Spleen (tissue), 13 donors: ENCODE measurements at places on chromosomes 1 and 21. TPM values are rescaled to one million over a fixed set of nuclear protein-coding genes. Genes with fewer than 3 reads are reported as not detected.
A peak's percentile ranks its signal among the peaks of the same experiment; 100 is the strongest.

GJC2 gene
- 2.4 TPM for total RNA-seq

TGFB2 gene
- 1.2 TPM for total RNA-seq

ATP1A2 gene
- total RNA-seq = 1.8 TPM

KCNK1 gene
- 1.3 TPM for total RNA-seq

TXNIP gene
- total RNA-seq = 1,836 TPM

IL22RA1 gene
- total RNA-seq = not detected

CFAP57 gene
- total RNA-seq = not detected

GBP1 gene
- total RNA-seq = 96.7 TPM

ASTN1 gene
- 6.4 TPM for total RNA-seq

CASZ1 gene
- 5.8 TPM for total RNA-seq

COL8A2 gene
- 19.4 TPM for total RNA-seq

CELA2A gene
- not detected for total RNA-seq

UFC1 gene
- total RNA-seq = 74.9 TPM

ESPN gene
- 1.5 TPM for total RNA-seq

NBPF6 gene
- not detected for total RNA-seq

SEC16B gene
- total RNA-seq = 8.1 TPM

GRCh38 chr1:76141929-76142328 is 67.4 kb downstream of the ST6GALNAC3 start:
- H3K27me3 ChIP-seq = no peaks in the 10 kb centered on the region
- H3K4me3 ChIP-seq = no peak overlapping the region
- no peaks in the 10 kb centered on the region for H3K4me1 ChIP-seq
- no peak overlapping the region for H3K27ac ChIP-seq

DNA sequence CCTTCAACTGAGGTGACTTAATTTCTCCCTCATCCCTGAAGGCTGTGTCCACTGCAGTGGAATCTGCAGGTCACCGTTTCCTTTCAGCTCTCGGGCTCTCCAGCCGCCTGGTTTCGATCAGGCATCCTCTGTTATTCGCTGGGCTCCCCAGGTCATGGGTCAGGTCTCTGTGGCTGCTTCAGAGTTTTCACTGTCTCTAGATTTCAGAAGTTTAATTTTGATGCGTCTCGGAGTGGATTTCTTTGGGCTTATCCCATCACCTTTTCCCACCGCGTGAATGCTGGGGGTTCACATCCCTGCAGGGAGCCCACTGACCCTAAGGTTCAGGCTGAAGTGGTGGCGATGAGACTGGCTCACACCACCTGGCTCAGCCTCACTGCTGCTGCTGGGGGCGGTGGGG is 3.3 kb downstream of the ACTRT2 start:
- H3K27me3 ChIP-seq = peaks cover 11% of the 10 kb centered on the region
- no peaks in the 10 kb centered on the region for H3K4me1 ChIP-seq
- no peaks in the 10 kb centered on the region for H3K36me3 ChIP-seq
- no peak for DNase-seq

GRCh38 chr1:38561725-38562124 is 297.8 kb downstream of the RRAGC start:
- peaks cover 50% of the 10 kb centered on the region for H3K4me1 ChIP-seq
- H3K27ac ChIP-seq = no peak overlapping the region
- DNase-seq = no peak

DNA sequence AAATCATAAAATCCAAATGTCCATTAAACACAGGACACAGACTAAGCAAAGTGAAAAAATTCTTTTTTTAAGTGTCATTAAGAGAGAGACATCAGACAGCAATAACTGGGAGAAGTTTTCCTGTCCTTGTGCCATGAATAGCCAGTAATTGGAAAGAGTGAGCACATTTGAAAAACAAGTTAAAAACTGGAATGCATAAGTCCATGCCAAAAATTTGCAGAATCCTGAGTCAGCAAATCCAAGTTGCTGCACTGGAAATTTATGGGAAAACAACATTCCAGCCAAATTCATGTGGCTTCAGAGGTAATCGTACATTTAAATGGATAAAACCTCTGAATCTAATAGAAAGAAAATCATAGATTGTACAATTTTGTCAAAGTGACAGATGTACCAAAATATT is 291.4 kb downstream of the LRRC40 start:
- H3K27me3 ChIP-seq = no peaks in the 10 kb centered on the region
- no peak overlapping the region for H3K4me3 ChIP-seq
- DNase-seq = no peak
- no peak overlapping the region for H3K27ac ChIP-seq

DNA sequence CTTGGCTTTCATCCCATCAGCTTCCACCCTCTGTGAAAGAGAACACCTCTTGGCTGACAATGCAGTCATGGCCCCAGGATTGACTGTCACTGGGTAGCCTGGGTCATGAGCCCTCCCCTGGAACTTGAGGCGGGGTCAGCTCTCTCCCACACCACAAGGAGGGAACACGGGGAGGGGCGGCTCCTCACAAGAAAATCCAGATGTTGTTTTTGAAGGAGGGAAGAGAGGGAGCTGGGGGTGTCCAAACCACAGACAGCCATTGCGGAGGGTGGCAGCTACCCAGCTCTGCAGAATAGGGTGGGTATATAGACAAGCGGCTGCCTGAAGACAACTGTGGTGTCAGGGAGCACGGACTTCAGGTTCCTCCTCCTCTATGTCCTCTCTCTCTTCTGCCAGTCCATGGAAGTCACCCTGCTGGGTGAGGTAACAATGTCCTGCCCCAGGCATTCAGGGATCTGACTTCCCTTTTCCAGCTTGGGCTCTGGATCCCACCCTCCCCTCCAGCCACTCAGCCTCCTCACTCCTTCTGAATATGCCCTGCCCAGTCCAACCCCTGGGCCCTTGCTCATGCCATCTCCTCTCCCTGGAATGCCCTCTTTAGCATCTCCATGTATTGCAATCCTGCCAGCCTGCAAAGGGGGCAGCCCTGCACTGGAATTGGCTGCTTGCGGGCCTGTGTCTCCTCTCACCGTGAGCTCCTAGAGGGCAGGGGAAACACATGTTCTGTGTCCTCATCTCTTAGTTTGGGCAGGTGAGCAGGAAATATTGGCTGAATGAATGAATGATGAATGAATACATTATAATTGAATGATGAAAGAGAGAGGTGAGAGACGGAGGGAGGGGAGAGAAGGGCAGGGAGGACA is 60.9 kb upstream of the RUNX3 start:
- DNase-seq = peak; percentile 61
- no peaks in the 10 kb centered on the region for H3K36me3 ChIP-seq
- no peak overlapping the region for H3K4me3 ChIP-seq
- H3K27me3 ChIP-seq = no peaks in the 10 kb centered on the region

DNA sequence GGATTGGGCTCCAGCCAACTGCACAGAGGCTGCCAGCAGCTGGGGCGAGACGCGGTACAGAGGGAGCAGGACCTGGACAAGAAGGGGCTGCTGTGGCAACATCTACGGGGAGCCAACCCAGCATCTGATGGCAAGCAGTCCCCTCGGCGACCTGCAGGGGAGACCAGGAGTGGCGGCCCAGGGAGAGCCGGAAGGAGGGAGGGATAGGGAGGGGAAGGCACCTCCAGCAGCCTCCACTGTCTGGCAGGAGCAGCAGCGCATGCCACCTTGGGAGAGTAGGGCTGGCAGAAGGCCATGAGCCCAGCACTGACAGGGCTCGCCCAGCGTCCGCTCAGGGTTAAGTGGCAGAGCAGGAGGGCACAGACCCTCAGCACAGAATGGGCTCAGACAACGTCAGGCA is 17.3 kb downstream of the CHD5 start:
- DNase-seq = no peak
- no peak overlapping the region for H3K27ac ChIP-seq
- no peak overlapping the region for H3K4me3 ChIP-seq
- H3K4me1 ChIP-seq = peaks cover 13% of the 10 kb centered on the region
- no peaks in the 10 kb centered on the region for H3K27me3 ChIP-seq

DNA sequence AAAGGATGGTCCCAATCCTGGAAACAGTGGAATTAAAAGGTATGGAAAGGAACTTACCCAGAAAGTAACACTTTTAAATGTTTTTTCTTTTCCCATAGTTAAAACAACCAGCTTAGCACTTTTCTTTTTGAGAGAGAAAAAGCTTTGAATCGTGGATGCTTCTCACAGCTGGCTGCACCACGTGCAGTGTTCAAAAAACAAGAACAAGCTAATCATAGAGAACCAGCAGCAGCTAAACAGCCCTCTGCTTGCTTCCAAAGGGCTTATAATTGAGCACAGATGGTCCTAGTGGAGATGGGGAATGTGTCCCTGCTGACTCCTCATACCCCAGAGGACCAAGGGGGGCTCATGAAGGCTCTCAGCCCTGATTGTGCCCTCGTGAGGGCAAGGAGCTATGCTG is 26.4 kb downstream of the UTP25 start:
- H3K36me3 ChIP-seq = peaks cover 74% of the 10 kb centered on the region
- no peaks in the 10 kb centered on the region for H3K4me1 ChIP-seq
- no peak for DNase-seq

GRCh38 chr1:70277875-70278274 is 56.7 kb downstream of the SRSF11 start:
- peaks cover 5% of the 10 kb centered on the region for H3K36me3 ChIP-seq
- no peaks in the 10 kb centered on the region for H3K27me3 ChIP-seq
- H3K27ac ChIP-seq = no peak overlapping the region
- no peaks in the 10 kb centered on the region for H3K4me1 ChIP-seq
- H3K4me3 ChIP-seq = no peak overlapping the region

DNA sequence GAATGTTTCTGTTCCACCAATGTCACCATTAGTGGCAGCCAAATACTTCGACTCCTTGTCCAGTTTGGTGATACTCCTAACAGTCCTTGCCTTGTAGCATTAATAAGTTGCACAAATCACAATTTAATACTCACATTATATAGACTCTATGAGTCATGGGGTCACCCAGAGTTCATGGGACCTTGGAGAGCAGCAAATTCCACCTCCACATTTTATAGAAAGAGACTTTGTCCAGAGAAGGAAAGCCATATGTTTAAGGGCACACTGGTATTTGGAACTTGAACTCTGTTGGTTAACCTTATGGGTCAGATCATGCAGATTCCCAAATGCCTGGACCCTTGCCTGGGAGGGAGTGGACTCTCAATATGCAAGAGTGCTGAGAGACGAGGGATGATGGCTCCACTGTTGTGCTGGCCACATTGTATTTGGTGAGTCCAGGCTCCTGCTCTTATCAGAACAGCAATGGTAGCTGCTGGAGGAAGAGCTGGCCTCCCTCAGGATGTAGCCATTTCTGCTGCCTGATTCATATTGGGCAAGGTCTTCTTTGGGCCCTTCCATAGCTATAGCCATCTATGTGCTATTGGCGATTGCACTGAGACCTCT is 30.6 kb downstream of the DNAJC6 start:
- H3K4me3 ChIP-seq = no peak overlapping the region
- no peak overlapping the region for H3K27ac ChIP-seq
- H3K27me3 ChIP-seq = no peaks in the 10 kb centered on the region
- DNase-seq = no peak

DNA sequence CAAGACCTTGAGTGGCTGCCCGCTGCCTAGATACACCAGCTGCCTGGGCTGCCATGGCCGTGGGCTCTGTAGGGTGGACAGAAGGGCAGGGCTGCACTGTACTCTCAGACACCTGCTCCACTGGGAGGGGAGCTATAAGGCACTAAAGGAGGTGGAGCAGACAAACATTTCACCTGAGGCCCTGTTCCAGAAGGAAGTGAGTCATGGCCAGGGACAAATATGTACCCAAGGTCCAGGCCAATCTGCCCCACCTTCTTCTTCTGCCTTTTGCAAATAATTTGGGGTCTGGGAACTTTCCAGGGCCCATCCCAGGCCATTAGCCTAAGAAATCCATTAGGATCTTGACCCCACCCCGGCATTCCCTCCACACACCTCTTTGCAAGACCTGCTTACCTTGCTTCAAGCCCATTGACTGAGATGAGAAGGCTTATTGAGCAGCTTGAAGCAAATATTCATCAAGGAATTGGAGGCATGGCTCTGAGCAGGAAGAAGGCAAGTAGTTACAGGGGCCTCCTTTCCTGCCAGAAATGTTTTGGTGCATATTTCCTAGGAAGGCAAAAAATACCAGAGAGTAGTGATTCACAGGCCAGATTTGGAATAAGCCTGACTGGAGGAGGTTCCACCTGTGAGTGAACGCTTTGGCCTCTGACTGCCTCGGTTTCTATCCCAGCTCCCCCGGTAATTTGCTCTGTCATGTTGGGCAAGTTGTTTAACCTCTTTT is at the start of gene CAPN8:
Gene CAPN8, minus strand, starts transcription at position 110 of the 721 bp plus-strand sequence. Its CDS starts 55 bp downstream, at position 55.
- DNase-seq = no peak
- no peak within 1 kb of the TSS for H3K27ac ChIP-seq
- no peaks in the 10 kb centered on the region for H3K36me3 ChIP-seq

DNA sequence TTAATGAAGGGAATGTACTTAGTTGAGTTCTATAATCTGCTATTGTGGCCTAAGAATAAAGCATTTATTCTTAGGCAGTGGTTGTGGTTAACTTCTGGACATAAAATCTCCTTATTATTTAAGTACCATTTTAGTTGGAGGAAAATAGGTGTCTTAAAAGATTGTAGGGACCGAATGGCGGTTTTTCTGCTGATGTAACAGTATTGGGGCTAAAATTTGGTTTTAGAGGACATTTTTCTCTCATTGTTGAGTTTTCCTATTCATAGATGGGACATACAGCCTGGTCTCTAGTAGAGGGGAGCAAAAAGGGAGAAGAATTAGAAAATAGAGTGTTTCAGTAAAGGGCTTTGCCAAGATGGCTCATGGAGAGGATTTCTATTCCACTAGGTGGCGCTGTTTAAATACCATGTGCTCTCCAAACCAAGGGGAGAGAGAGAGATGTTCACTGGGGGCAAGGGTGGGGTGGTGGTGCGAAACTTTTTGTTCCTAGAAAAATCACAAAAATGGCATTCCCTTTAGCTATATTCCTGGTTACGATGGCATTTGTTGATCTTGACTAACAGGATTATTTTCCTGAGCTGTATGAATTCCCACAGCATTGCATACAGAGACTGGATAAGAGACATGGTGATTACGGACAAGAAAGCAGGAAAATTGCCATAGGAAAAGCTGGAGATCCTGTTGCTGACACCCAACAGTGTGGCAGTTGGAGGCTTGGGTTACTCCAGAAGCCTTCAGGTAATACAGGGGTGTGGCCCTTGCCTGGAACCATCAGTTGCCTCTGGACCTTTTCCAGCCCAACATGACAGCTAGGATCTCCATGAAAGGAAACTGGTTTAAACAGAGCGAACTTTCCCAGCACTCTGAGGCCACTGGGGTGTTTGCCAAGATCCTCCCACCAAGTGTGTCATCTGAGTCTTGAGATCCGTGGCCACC is 18.2 kb upstream of the FCGR2A start:
- no peaks in the 10 kb centered on the region for H3K36me3 ChIP-seq
- no peaks in the 10 kb centered on the region for H3K27me3 ChIP-seq
- no peak for DNase-seq
- H3K4me3 ChIP-seq = no peak overlapping the region
- no peak overlapping the region for H3K27ac ChIP-seq
- H3K4me1 ChIP-seq = peaks cover 23% of the 10 kb centered on the region

GRCh38 chr1:71944006-71944405 is 338.3 kb downstream of the NEGR1 start:
- H3K4me1 ChIP-seq = no peaks in the 10 kb centered on the region
- H3K27ac ChIP-seq = no peak overlapping the region
- H3K4me3 ChIP-seq = no peak overlapping the region

- no peaks in the 10 kb centered on the region for H3K27me3 ChIP-seq
- peaks cover 84% of the 10 kb centered on the region for H3K4me1 ChIP-seq
- H3K27ac ChIP-seq = peak overlapping the region; percentile 86
- DNase-seq = no peak
Measured at GRCh38 chr1:225812488-225813213, 2.7 kb downstream of the EPHX1 start.

- H3K36me3 ChIP-seq = no peaks in the 10 kb centered on the region
- no peak overlapping the region for H3K4me3 ChIP-seq
- no peak overlapping the region for H3K27ac ChIP-seq
- H3K4me1 ChIP-seq = no peaks in the 10 kb centered on the region
- no peaks in the 10 kb centered on the region for H3K27me3 ChIP-seq
- DNase-seq = no peak
Measured at GRCh38 chr1:90246069-90246468, 251.2 kb downstream of the ZNF326 start.

- no peaks in the 10 kb centered on the region for H3K27me3 ChIP-seq
- no peaks in the 10 kb centered on the region for H3K36me3 ChIP-seq
- DNase-seq = no peak
- no peaks in the 10 kb centered on the region for H3K4me1 ChIP-seq
- H3K4me3 ChIP-seq = no peak overlapping the region
Measured at GRCh38 chr1:90579212-90579802, 137.8 kb downstream of the BARHL2 start.
